ENCODE measurements at places on chromosomes 13 and 19.
A peak's percentile ranks its signal among the peaks of the same experiment; 100 is the strongest.

DNA sequence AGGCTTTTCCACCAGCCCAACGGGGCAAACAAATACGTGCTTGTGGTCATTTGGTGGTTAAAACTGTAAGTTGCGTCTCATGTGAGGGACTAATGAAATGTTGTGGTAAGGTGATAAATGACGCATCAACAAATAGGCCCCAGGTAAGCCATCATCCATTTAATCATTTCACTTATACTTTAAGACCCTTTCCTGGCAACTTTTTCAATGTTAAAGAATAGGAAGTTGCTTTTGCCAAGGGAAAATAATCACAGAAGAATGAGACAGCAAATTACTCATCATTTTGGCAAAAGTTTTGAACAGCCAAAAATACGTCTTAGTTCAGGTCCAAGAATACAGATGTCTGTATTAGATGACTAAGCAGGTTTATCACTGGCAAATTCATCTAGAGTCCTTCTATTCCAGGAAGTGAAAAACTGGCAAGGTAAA is 660.4 kb downstream of the SLITRK1 start:
- DNase-seq: peak; percentile 30

DNA sequence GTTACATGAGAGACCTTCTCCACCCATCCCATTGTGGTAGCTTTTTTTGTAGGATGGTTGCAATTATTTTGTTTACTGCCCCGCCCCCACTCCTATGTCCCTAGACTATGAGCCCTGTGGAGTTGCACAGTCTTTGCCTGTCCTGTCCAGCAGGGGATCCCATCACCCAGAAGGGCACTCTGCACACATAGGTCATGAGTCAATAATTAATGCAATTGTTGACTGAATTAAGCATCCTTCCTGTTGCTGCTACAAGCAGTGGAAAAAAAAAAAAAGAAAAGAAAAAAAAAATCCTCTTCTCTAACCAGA is 14.2 kb downstream of the C19orf81 start:
- DNase-seq: no peak

DNA sequence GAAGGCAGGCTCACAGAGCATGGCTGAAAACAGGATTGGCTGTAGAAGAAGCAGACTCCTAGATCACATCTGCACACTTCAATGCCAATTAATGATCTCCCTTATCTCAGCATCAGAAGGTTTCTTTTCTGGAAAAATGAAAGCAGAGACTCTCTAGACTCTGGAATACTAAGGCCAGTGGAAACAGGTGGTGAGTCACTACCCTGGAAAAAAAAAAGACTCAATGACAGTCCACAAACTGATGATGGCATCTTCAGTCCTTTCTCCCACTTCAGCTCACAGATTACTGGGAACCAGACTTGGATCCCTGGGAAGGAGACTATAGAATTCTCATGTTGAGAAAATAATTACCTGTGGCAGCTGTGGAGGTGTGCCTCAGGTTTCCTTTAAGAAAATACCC is 47.5 kb upstream of the MBNL2 start:
- no peak for DNase-seq

DNA sequence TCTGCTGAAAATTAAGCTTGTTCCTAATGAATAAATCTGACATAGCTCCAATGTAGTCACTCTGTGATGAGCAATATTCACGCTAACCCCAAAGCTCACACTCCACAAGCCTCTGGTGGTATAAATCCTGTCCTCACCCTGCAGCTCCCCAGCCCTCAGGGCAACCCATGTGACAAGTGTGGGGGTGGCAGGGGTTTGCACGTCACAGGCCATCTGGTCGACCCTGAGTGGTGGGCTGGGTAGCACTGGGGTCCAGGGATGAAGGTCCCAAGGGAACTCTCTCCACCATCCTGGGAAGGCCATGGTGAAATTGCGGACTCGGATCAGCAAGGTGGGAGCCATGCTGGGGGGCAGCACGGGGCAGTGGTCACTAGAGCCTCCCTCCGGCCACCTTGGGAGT is 100.0 kb upstream of the SOX1 start:
- no peak for DNase-seq

Measured in brain microvascular endothelial cell (primary cell).